Activated CD8-positive, alpha-beta memory T cell treated with anti-CD3 and anti-CD28 coated beads for 36 hours (primary cell): ENCODE measurements at places on chromosomes 11 and 22. TPM values are rescaled to one million over a fixed set of nuclear protein-coding genes. Genes with fewer than 3 reads are reported as not detected.

Gene MAPK8IP1
- 0.91 TPM for total RNA-seq

Gene MOV10L1
- not detected for total RNA-seq

Gene TPH1
- total RNA-seq = 0.38 TPM

Gene LIF
- total RNA-seq = 121 TPM

Gene PLEKHB1
- 7.7 TPM for total RNA-seq

Gene MMP1
- total RNA-seq = not detected

Gene MRGPRX3
- not detected for total RNA-seq

Gene RAPSN
- total RNA-seq = not detected

Gene MIOX
- total RNA-seq = 0.17 TPM

Gene OR4A16
- not detected for total RNA-seq

Gene SCGB1D2
- not detected for total RNA-seq

Gene MRE11
- total RNA-seq = 45.2 TPM

Gene GTPBP1
- total RNA-seq = 66.6 TPM

Gene PRDM11
- 4.8 TPM for total RNA-seq

Gene APOL5
- not detected for total RNA-seq

Gene OR51B2
- not detected for total RNA-seq

Gene ZNF143
- total RNA-seq = 33.6 TPM

Gene NXPE4
- total RNA-seq = not detected

Gene KRTAP5-8
- not detected for total RNA-seq

Gene CYTH4
- total RNA-seq = 16.4 TPM

Gene ACTN3
- 0.08 TPM for total RNA-seq

Gene RIMBP3B
- total RNA-seq = 0.42 TPM

Gene GLB1L3
- 4.7 TPM for total RNA-seq

Gene ACR
- not detected for total RNA-seq

Gene OR51S1
- not detected for total RNA-seq

Gene SLC22A25
- not detected for total RNA-seq

Gene SYT12
- total RNA-seq = not detected

Gene NXPE2
- total RNA-seq = not detected

Gene MMP12
- total RNA-seq = not detected
